HepG2 (cell line): ENCODE measurements at places on chromosomes 4 and X. TPM values are rescaled to one million over a fixed set of nuclear protein-coding genes. Genes with fewer than 3 reads are reported as not detected.

DNA sequence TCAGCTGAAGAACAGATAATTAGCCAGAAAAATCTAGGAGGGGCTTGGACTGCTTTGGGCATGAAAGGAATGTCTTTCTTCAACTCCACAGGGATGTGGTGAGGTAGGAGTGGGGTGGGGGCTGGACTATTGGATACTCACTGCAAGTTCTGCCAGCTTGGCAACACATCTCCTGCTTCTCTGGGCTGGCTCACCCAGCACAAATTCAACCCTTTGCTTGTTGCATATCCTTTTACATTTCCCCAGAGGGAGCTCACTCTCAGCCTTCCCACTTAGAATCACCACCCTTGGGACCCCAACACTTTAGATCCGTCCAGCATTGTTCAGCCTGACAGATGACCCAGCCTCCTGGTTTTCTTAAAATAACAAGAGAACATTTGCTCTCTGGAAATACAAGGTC, 120.6 kb downstream of the KDR start:
- H3K4me1 ChIP-seq = no peaks in the 10 kb centered on the region
- H3K27ac ChIP-seq = no peak overlapping the region
- DNase-seq = no peak
- no peaks in the 10 kb centered on the region for H3K27me3 ChIP-seq
- no peak overlapping the region for H3K4me3 ChIP-seq

DNA sequence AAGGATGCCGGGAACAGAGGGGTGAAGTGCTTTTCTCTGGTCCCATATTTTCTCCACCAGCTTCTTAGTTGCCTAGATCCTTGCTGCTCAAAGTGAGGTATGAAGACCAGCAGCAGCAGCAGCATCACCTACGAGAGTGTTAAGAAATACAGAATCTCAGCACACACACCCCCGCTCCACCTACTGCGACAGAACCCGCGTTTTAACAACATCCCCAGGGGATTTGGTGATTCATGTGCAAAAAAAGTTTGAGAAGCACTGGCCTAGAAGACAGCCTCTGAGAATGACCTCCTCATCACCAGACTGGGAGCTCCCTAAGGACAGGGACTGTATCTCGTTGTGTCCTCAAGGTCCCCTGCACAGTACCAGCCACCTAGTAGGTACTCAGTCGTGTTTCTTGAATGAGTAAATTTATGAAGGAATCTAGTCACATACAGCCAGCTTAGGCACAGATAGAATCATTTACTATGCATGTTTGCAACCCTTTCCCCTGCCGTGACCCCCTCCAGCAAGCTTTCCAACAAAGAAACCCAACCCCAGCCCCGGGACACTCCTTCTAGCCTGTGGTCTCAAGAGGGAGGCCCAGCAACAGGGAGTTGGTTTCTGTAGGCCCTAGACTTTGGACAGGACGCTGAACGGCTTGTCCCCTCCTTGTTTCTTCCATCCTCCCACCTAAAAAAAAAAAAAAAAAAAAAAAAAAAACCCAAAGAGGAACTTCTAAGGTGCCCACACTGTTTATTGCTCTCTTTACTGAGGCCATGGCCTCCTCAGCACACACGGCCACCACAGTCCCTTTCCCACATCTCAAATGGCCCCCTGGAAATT, 21.5 kb downstream of the RTL5 start:
- H3K27ac ChIP-seq = no peak overlapping the region
- no peak overlapping the region for H3K4me3 ChIP-seq
- H3K36me3 ChIP-seq = no peaks in the 10 kb centered on the region
- no peak for DNase-seq

DNA sequence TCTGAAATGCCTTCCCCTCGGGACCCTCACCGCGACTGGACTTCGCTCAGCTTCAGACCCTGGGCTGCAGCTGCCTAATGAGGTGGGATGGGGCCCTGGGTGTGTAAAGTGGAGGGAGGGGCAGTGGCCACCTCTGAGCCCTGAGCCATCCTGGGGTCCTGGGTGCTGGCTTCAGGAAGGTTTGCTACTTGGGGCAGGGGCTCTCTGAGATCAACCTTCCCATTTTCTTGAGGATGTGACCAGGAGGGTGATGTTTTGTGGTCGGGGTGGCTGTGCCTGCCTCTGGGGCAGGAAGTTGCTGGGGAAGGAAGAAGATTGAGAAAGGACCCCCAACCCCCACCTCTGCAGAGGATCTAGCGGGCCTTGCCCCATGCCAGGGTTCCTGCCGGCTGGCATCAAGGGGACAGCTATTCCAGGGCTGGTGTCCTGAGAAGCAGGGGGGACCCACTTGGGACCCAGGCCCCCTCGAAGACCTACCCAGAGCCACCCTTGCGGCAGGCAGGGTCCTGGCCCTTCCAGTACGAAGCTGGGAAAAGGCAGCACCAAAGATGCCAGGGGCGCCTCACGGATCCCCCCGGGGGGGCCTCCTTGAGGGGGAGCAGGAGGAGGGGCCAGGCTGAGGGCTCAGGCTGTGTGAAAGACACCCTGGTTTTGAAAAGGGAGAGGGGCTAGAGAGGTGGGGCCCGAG, 6.5 kb downstream of the SH3BP2 start:
- H3K4me3 ChIP-seq = no peak overlapping the region
- H3K27me3 ChIP-seq = no peaks in the 10 kb centered on the region
- H3K36me3 ChIP-seq = peaks cover 3% of the 10 kb centered on the region; the same call in 1 of the 2 replicates
- no peak overlapping the region for H3K27ac ChIP-seq
- peaks cover 77% of the 10 kb centered on the region for H3K4me1 ChIP-seq

GRCh38 chr4:74057588-74057987, 19.1 kb upstream of the CXCL3 start:
- no peak overlapping the region for H3K4me3 ChIP-seq
- no peaks in the 10 kb centered on the region for H3K4me1 ChIP-seq
- H3K36me3 ChIP-seq = no peaks in the 10 kb centered on the region
- no peaks in the 10 kb centered on the region for H3K27me3 ChIP-seq

DNA sequence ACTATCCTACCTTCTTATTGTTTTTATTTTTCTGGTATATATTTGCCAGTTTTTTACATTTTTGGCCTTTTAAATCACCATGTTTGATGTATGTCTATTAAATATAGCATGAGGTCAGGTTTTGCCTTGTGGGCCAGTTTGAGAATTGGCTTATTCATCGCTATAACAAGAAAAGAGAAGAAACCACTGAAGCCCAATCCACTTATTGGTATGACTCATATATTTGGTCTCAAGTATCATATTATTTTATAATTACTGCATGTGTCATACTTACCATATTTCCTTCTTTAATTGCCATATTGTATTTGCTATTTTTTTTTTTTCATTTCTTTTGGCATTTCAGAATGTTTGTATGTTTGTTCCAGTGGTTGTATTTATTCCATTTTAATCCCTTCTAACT, 99.3 kb downstream of the IRF2 start:
- H3K4me3 ChIP-seq = no peak overlapping the region
- H3K27me3 ChIP-seq = no peaks in the 10 kb centered on the region
- H3K4me1 ChIP-seq = 0 out of 2 replicates have a peak, but pooled peaks cover 10% of the 10 kb centered on the region
- no peak overlapping the region for H3K27ac ChIP-seq

HSFX2 gene
- total RNA-seq = 0.13 TPM in 1 of 2 replicates, not detected in the other

NAT8L gene
- total RNA-seq = 1.6 and 3.3 TPM in 2 replicates
